Right lobe of liver (tissue), 6 donors: ENCODE measurements at places on chromosomes 1 and 21. TPM values are rescaled to one million over a fixed set of nuclear protein-coding genes. Genes with fewer than 3 reads are reported as not detected.

HHIPL2 gene
- not detected for total RNA-seq

S100A1 gene
- 0.40 TPM for total RNA-seq

ICOSLG gene
- 1.6 TPM for total RNA-seq

ANP32E gene
- total RNA-seq = 12.8 TPM

ADAMTS4 gene
- total RNA-seq = 3.0 TPM

SERPINC1 gene
- total RNA-seq = 2,632 TPM

DOP1B gene
- total RNA-seq = 6.6 TPM

- DNase-seq = peak; percentile 57
Observed at GRCh38 chr1:47189844-47190508, at the start of gene PDZK1IP1. Gene PDZK1IP1 (minus strand): TSS chr1:47190036. CDS start chr1:47189932, 104 bp downstream.

DNA sequence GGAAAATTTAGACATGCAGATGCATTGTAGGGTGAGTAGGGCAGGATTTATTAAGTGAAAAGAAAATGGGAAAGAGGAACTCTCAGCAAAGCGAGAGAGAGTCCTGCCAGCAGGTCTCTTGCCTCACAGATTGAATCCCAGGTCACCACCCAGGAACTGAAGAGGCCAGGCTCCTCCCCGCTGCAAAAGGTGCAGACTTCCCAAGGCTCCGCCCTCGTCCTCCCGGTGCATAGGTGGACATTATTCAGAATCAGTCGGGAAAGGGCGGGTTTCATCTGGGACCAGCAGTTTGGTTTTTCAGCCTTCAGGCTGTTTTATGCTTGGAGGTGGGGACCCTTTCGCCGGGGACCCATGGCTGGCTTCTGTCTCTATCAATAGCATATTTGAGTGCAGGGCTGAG is 41.6 kb upstream of the APP start:
- no peak for DNase-seq

- DNase-seq = no peak
Observed at GRCh38 chr1:101004061-101004460, 21.5 kb downstream of the DPH5 start.

DNA sequence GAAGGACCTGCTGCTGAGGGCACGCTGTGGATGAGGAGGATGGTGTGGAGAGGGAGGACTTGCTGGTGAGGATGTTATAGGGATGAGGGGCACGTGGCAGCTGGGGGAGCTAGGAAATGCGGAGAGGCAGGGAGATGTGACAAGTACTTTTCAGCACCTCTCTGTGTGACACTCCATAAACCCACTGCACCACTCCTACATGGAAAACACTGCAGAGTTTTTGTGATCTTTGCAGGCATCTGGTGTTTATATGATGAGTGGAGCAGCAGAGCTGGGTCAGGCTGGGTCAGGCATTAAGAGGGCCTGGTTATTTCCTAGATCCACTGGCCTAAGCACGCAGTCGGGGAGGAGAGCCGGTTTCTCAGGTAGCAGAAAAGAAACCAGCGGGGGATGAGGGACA is 167.3 kb upstream of the COA6 start:
- no peak for DNase-seq

DNA sequence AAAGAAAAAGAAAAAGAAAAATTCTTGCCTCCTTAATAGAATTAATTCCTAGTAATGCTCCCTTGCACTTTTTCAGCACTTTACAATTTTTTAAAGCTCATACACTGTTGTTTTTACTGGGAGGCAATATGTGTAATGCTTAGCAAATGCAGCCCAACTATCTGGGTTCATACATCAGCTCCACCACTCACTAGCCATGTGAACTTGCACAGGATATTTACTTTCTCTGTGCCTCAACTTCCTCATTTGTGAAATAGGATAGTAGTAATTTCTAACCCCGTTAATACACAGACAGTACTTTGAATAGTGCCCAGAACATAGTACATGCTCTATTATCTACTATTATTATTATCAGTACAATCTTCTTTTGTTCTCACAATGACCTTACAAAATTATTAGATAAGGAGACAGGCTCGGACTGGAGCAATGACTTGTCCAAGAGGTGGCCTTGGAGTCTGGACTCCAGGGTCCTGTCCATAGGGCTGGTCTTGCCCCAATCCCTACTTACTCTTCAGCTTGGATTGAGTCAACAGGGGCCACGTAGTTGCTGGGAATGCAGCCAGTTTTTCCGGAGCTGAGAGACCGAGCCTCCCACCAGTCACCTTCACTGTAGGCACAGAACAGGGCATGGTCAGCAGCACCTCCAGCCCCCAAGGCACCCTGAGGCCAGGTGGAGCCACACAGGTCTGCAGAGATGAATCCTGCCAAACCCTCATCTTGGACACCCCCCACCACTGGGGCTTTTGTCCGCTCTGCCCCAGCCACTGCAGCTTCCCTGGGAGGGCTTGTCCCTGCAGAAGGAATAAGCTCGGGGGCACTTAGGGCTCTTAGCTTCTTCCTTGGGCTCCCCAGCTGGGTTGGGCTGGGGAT is 13.7 kb downstream of the FGR start:
- DNase-seq = no peak

GRCh38 chr1:226886122-226886901 is 15.9 kb downstream of the PSEN2 start:
- no peak for DNase-seq

GRCh38 chr1:84700070-84700469 is 9.8 kb upstream of the SSX2IP start:
- no peak for DNase-seq

DNA sequence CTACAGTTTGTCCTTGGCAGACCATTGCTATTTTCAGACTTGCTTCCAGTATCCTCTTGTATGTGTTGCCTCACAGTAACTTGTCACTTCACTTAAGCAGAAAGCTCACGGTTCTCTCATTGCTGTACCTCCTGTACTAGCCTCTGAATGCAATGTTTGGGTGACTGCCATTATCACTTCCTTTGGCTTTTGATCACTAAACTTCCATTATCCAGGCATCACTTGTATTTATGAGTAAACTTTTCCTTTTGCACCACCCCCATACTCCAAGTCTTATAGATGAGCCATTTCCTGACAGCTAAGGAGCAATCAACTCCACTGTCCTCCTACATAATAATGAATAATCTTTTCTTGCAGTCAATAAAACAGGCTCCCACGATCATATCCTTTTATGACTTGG is 255.3 kb downstream of the PDE4B start:
- no peak for DNase-seq

DNA sequence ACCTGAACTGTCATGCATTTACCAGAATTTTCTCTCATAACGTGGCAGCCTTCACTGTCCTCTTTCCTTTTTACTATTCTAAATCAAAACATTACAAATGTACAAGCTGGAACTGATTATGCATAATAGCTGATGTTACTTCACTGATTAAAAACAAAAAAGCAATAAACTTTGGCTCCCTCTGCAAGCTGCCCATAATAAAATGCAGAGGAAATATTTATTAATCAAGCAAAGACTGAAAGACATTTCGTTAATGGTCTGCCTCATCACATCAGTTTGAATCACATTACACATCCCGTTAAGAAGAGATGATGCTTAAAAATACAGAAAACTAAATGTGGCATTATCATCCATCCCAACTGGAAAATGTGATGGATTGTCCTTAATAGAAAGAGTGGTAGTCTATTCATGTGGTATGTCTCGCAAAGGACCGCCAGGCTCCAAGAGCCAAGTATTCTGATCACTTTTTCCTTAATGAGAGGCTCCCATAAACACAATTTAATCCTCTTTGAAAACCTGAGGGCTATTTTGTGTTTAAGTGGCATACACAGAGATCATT is 225.3 kb downstream of the RGS7 start:
- DNase-seq = no peak

DNA sequence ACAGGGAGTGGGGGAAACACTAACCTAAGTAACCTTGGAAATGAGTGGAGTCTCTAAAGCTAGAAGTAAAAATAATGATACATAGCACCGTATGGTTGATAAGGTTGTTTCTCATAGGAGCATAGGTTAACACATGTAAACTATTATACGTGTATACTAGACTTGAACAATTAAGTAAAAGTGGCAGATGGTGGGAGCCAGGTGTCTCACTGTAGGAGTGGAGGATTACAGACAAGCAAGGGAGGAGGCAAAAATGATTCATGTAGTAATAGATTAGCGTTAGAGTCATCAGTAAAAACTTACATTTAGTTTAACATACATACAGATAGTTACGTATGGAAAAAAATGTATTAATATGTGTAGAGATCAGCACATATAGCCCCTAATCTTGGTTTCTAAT is 138.4 kb upstream of the DSCAM start:
- no peak for DNase-seq

DNA sequence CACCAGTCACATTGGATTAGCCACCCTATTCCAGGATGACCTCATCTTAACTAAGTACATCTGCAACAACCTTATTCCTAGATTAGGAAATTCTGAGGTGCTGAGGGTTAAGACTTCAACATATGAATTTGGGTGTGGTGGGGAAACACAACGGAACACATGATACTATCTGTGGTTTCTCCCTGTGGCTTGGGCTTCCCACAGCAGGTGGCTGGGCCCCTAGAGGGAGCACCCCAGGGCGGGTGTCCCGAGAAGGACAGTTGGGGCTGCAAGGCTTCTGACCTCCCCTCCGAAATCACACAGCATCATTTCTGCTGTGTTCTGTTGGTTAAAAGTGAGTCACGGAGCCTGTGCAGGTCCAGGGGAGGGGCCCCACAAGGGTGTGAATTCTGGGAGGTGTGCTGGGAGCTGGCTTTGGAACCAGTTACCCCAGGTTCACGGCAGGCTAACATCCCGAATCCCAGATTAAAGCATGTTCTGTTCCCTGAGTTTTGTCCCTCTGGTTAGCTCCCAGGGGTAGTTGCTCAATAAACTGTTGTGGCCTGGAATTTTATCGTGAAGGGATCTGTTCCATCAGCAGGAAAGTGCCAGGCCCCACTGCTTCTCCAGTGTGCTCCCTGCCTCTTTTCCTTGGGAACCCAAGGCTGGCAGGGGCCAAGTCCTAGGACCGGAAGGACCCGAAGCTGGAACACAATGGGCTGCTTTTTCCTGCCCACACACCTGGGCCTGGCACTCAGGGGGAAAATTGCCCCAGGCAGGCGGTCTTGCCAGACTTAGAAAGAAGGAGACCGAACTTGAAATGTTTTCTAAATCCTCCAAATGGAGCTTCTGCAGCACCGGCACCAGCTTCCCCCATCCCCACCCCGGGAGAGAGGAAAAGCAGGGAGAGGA is 154.0 kb upstream of the WNT4 start:
- DNase-seq = peak; percentile 40

- DNase-seq = no peak
Observed at GRCh38 chr21:43020771-43021170, 46.4 kb downstream of the PKNOX1 start.

- DNase-seq = no peak
Observed at GRCh38 chr1:36910886-36911540, 123.3 kb downstream of the GRIK3 start.

GRCh38 chr1:210645582-210646257 is 317.0 kb downstream of the HHAT start:
- DNase-seq = no peak

DNA sequence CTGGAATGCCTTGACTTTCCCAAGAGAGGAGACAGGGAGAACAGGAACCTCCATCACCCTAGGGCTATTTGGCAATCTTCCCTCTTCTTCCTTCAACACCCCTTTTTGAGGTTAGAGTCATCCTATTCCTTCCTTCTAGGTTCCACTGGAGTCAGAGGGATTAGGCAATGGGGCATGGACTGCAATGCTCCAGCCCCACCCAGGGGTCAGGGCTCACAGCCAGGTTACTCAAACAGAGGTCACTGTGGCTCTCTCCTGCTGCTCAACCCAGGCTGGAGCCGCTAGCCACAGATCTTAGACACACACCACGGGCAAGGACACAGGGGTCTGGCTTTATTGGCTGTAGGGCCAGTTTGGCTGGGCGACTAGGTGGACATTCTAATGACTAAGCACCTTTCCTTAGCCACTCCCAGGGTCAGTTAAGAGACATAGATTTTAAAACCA is 145.5 kb upstream of the NRIP1 start:
- DNase-seq = peak; percentile 95

GRCh38 chr1:177960939-177961622 is 8.8 kb downstream of the SEC16B start:
- DNase-seq = no peak

- no peak for DNase-seq
Observed at GRCh38 chr1:219906924-219907771, 21.2 kb downstream of the SLC30A10 start.

DNA sequence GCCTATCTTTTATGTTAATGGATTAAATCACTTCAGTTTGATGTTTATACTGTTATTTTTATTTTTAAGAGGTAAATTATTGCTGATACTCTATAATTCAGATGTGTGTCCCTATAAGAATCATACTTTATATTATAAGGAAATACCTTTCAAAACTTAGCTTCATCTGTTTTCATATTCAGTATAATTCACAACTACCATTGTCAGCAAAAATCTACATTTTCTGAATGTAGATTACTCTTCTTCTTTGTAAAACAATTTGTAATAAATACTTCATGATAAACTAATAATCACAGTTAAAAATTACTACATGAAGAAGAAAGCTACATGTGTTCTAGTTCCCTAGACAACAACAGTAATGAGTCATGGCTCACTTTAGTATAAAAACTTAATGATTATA is 115.4 kb upstream of the SERTAD4 start:
- DNase-seq = no peak

GRCh38 chr1:246703581-246703980 is 20.6 kb upstream of the SCCPDH start:
- no peak for DNase-seq

GRCh38 chr1:30754684-30755171 is 2.8 kb downstream of the LAPTM5 start:
- no peak for DNase-seq
